Chondrocyte (in vitro differentiated cells): ENCODE measurements at places on chromosomes 1 and 21.

DNA sequence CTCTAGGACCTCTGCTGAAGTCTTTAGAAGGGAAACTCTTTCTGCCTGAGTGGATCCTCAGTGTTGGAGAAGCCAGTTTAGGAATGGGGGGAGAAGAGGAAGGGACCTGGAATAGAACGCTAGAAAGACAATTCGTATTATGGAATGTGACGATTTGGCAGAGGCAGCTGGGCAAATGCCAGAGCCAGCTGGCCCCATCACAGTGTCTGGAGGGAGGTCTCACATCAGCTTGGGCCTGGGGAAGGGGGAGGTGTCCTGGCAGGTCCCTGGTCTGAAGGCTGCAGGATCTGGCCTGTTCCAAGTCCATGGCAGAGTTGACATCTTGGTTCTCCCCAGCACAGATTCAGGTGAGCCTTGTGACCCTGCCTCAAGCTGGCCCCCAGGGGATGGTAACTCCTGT lies 11.3 kb downstream of the TMCC2 start:
- no peak for DNase-seq

DNA sequence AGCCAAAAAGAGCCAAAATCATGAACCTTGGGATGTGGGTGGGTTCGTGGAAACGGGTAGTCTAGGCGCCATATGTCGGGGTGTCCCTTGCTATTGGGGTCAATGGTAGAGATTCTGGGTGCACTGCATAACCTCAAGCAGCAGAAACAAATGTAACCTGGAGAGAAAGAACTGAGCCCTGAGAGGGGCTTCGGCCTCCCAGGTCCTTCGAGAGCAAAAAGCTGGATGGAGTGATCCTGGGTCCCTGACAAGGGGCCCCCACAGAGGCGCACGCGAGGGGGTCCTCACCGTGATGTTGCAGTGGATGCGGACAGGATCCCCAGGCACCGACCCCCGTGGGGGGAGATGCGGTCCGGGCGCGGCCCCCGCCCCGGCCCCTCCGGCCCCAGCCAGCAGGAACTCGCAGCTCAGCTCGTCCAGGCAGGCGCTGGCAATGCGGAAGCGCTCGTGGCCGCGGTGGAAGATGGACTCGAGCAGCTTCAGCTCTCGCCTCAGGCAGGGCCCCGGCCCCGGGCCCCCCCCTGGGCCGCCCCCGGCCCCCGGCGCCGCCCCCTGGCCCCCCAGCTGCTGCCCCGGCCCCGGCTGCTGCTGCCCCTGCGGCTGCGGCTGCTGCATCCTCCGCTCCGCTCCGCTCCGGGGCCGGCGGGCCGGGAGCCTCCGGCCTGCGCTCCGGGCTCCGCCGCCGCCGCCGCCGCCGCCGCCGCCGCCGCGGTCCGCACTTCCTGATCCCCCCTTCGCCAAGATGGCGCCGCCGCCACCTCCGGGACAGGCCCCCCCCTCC lies at the start of gene UBE2Q1:
UBE2Q1 (minus strand) TSS at position 724 of the 781 bp plus-strand sequence; CDS start at position 615, 109 bp downstream.
- DNase-seq = no peak

DNA sequence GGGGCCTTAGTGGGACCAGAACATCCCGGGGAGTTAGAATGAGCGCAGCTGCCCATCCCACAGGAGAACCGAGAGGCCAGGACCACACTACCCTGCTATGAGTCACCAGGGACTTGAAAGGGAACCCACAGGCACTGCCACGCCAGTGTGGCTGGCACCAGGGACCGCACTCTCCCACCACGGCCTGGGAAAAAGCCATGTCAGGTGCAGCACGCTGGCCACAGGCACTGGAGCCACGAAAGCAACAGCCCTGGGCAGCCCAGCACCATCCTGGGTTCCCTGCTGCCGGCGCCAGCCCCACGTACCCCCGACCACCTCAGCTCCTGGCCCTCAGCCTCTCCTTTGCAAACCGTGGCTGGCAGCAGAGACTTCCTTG lies 14.1 kb upstream of the TMEM240 start:
- DNase-seq = no peak

GRCh38 chr1:162666006-162666645 lies 33.9 kb downstream of the DDR2 start:
- no peak for DNase-seq

DNA sequence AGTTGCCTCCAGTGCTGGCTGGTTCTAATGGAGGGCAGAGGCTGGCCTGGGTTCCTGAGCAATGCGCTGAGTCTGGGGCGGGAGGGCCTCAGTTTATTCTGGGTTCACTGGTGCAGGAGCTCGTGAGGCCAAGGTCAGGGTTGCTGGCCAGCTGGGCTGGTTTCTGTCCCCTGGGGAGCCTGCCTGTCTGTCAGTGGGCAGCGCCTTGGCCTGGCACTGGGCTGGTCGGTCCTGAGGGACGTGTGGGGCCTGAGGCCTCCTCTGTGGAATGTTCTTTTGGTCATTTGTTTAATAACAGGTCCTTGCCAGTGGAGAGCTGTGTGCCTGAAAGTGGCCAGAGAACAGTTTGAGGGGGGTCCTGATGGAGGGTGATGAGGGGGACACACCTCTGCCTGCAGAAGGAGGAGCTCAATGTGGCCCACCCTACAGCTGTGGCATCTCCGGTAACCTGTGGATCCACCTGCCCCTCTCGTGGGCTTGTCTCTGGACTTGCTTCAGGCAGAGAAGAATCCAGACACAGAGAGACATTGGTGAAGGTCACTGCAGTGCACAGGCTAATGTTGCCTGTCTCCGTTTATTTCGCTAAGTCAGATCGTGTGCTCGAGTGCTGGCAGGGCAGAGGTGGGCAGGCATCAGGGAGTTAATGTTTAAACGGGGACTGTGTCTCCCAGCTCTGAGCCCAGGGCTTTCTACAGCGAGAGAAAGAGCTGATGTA lies 34.6 kb downstream of the COQ8A start:
- DNase-seq = no peak

DNA sequence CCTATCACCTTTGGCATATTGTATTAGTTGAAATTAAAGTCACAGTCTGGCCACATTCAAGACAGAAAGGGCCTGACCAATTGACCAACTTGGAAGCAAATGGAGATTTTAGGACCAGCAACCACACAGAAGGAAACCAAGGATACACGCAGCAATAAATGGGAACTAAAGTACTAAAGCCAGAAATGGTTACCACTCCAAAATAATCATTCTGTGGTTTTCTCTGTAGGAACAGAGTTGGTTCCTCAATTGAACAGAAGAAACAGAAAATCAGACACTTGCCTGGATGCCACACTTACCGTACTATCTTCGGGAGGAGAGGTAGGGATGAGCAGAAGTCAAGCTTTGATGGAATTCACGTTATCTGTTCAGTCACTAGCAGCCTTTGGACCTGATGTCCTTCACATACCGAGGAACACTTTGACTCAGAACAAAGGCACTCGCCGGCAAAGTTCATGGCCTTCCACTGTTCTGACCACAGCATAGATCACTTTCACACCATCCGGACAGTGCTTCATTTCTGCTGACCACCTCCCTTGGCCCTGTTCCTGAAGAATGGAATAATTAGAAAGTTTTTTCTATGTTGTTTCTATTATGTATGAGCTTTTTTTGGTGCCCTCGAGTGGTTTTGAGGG lies 96.9 kb downstream of the LPAR3 start:
- no peak for DNase-seq

- DNase-seq = no peak
These were observed 661 bp downstream of the PLEKHO1 start for GRCh38 chr1:150150133-150151021.

- no peak for DNase-seq
These were observed 26.1 kb upstream of the PSMG1 start for GRCh38 chr21:39209334-39209688.

DNA sequence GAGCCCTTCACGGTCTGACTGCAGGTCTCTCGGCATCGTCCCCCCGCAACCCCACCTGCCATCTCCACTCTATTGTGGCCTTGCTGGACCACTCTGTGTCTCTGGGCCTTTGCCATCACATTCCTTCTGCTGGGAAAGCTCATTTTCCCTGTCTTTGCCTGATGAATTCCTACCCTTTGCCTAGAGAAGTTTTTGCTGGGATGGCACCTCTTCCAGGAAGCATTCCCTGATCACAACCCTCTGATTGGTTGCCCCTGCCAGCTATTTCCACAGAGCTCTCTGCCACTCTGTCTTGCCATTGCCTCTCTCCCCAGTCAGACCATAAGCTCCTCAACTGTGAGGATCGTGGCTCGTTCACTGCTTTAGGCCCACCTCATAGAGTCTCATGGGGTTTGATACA lies 28.9 kb upstream of the GPR37L1 start:
- DNase-seq = no peak

GRCh38 chr1:24643363-24644099 lies 429 bp downstream of the SRRM1 start:
- no peak for DNase-seq
